ENCODE measurements at places on chromosomes 12 and 14.
A peak's percentile ranks its signal among the peaks of the same experiment; 100 is the strongest.

DNA sequence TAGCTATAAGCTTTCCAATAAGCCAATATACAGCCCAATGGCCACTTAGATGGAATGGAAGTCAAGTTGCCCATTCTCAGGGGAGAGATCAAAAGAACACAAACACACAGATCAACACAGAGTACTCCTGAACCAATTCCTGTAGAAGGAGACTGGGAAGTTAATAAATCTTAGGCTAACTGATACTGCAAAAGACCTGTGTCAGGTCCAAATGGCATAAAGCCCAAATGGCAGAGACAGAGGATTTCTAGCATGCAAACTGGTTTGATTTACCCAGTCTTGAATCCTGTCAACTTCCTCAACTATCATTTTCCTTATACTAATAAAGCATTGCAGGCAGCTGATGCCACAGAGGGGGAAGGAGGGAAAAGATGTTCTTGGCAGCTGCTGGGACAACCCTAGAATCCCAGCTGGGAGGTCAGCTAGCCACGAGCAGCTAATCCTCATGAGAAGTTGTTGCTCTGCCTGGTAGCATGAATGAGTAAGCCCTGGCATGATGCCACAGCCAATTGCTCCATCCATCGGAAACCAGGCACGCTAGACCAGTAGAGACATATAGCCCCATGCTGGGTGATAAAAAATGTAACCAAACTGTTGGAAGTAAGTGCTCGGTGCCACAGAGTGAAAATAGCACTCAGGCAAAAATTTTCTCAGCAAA lies 26.2 kb downstream of the ANG start:
- DNase-seq, result no peak

- no peak for DNase-seq
These were observed 2.3 kb upstream of the CD69 start for GRCh38 chr12:9763025-9763424.

DNA sequence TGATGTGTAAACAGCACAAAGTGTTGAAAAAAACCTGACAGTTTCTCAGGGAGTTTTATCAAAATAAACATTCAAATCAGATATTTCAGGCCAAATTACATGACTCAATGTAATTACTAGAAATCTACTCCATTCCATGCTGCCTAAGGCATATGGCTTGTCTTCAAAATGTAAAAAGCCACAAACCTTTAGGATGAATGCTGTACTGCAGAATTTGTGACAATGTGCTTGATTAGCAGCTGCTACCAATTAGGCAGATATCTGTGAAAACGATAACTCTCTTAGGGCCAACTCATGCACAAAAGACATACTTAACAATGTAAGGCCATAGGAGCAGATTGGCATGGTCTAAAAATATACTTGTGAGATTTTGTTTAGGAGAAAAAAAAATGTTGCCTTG lies 267.0 kb downstream of the DACT1 start:
- no peak for DNase-seq

DNA sequence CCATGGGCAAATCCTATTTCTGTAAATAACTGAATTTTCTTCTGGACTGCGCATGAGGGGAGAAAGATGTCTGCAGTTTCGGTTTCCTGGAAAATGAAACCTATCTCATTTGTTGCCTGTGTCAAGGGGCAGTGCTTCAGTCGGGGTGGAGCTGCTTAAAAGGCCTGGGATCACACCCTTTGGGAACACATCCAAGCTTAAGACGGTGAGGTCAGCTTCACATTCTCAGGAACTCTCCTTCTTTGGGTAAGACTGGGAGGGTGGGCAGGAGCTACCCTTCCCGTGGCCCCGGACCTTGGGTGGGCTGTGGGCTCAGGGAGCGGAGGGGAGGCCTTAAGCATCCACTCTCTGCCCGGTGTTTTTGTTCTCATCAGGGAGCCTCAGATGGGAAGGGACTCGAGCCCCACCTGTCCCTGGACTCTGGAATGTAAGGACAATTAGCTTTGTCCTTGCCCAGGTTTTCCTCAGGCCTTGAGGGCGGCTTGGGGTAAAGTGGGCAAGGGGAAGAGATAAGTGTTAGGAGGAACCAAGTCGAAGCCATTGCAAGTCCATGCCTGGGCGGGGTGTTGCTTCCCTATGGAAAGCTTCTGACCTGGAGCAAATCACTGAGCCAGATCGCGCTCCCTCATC lies at the start of gene IFI27:
TSS of gene IFI27 (plus strand) at position 185 of the 630 bp plus-strand sequence.
- DNase-seq, result no peak

DNA sequence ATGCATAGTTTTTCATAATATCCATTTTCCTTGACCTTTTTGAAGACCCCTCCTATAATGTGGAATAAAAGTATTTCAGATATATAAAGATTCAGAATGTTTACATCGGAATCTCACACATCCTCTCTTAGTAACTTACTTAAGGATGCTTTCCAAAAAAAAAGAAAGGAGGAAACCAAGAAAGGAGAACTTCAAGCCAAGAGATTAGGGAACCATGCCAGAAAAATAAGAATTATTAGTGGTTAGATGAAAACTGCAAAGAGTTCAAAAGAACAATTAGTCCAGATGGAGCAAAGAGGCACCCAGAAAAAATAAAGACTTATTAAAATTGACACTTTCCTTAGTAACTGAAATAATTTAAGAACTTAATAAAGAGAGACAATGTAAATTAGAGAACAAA lies 179.2 kb downstream of the DUSP6 start:
- no peak for DNase-seq

DNA sequence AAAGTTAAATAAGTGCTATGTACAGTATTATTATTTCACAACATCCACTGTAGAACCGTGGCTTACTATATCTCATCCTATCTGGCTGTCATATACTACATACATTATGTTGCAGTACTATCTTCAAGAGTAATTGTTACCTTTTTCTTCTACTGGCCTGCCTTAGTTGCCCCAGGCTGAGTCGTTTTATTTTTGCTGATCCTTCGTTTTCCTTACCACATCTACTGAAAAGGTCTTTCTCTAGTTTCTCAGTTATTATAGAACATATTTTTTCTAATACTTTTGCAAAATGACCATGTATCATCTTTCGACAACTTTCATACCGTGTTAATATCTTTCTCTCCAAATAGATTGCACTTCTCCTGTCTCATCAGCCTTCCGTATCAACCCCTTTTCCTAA lies 523.1 kb downstream of the SOX5 start:
- DNase-seq, result no peak

DNA sequence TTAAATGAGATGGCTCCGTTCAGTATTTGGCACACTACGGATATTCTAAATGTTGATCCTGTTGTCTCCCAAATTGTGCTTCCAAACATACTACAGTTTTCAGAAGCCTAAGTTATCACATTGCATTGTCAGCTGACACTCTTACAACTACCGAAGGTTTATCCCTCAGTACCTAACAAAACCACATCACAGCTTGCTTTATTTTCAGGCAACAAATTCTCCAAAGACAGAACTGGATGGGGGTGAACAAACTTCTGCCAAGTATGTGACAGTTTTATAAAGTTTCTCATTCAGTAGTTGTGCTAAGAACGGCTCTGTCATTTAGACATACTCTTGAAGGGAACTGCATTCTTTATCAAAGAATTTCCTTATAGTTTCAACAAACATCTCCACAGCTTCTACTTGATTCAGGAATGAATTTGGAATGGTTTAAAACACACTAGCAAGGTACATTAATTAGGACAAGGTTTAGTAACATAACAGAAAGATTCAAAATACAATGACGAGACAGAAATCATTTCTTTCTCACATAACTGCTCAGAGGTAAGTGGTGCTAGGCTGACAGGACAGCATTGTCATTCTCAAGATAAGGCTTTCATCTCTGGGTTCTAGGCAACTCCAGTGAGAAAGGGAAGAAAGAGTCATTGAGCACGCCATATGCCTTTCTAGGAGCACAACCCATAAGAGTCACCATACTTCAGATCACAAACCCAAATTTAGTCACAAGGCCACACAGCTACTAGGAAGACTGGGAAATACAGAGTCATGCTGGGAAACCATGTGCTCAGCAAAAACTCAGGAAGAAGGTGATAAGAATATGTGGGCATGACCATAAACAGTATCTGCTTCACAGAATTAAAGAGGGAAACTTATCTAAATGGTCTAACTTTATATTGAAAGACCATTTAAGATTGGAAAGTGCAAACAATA lies 100.7 kb downstream of the DUSP6 start:
- DNase-seq, result no peak

GRCh38 chr14:61632807-61633206 lies 62.5 kb upstream of the HIF1A start:
- DNase-seq, result no peak

- peak; percentile 50 for DNase-seq
These were observed 389.6 kb downstream of the LRIG3 start for GRCh38 chr12:58530742-58531062.

DNA sequence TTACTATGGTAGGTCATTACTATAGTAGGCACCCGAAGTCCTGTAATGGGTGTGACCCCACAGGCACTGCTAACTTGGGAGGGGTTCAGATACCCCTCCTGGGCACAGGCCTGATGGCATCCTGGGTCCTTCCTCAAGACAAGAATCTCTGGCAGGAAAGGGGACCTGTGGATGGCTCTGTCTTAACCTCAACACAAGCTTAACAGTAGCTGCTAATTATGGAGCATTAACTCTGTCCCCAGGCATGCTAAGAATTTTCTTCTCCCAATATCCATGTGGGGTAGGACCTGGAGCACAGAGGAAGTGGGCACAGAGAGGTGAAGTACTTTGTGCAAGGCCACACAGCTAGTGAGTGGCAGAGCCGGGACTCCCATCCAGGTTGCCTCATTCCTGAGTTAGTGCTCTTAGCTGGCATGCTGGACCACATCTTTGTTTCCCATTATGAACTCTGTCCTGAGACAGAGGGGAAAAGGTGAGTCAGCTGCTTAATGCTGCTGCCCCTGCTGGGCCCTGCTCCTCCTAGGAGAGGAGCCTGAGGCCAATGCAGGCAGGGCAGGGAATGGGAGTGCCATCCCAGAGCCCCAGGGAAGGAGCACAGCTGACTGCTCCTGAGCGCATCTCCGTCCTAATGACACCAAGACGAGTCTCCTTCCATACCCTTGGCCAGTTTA lies 32.1 kb downstream of the GALNT16 start:
- no peak for DNase-seq

- no peak for DNase-seq
These were observed 67.9 kb upstream of the NR2C1 start for GRCh38 chr12:95141310-95141709.

- DNase-seq, result no peak
These were observed 16.3 kb downstream of the ST8SIA1 start for GRCh38 chr12:22318108-22318737.

DNA sequence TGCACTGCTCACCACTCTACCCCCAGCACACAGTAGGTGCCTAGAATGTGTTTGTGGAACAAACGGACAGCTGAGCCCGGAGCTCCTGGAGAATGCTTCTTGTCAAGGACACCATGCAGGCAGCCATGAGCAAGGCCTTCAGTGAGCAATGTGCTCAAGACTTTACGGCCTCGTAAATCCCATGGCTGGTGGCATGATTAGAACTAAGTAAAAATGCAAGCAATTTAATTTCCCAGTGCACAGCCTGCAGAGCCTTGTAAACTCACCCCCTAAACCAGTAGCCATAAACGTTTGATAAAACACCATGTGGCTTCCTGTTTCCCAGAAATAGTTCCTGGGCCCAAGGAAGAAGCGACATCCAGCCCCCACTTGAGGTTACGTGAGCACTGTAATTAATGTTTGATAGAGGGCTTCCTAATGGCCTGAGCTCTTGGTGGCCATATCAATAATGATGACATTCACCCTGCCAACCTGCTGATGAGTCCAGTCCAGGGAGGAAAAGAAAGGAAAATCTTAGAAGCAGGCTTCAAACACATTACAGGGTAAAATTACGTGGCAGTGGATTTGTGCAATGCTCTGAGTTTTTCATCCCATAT lies 36.4 kb upstream of the FICD start:
- no peak for DNase-seq

GRCh38 chr12:2154050-2154449 lies 101.3 kb downstream of the CACNA1C start:
- no peak for DNase-seq

GRCh38 chr14:100442498-100443490 lies 119.7 kb downstream of the SLC25A47 start:
- DNase-seq, result no peak

DNA sequence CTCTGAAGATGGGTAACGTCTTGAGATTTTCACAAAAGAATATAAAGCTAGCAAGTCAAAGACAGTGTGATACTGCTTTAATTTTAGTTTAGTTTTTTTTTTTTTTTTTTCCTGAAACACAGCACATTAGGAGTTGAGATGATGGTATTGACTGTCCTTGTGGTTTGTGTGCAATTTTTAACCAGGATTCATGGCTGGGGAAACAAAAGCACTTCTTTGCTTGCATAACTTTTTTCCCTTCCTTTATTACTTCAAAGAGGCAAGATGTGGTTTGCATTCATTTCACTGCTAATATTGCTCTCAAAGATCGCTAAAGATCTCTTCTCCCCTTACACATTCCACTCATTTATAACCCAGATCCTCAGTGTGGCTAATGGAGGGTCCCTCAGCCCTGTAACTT lies 157.1 kb upstream of the PZP start:
- no peak for DNase-seq
